RPMI7951 (cell line): ENCODE measurements at places on chromosomes 12 and 14. TPM values are rescaled to one million over a fixed set of nuclear protein-coding genes. Genes with fewer than 3 reads are reported as not detected.

KRT77 gene
- not detected in 2 replicates for total RNA-seq

GLI1 gene
- total RNA-seq, result 0.49 and 0.60 TPM in 2 replicates

HOTAIR gene
- total RNA-seq, result not detected in 2 replicates

DNA sequence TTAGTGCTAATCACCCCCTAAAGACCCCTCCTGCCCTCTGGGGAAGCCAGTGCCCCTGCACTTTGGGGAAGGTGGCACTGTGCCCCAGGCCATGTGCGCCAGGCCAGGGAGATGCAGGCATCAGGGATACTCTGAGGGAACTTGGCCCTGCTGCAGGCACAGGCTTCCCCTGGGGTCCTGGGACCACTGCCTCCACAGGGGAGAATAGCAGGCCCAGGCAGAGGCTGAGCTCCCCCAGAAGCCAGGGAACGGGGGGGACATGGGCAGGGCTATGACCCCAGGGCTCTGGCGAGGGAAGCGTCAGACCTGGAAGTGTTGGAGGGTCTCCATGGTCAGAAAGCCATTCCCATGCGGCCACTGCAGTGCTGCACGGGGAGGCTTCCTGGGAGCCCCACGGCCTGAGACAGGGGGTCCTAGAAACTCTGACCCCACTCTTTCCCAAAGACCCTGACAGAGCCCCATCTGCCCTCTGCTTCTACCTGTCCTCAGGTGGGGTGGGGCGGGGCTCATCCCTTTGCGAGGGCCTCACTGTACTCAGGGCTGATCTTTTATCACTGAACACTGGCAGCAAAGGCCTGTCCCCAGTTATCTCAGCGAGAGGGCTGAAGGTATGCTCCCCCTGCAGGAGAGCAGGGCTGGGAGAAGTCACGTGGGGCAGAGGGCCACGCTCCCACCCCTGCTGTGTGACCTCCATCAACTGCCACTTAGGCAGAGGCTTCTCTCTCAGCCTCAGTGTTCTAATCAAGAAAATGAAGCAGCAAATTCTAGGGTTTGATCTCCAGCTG is 160.0 kb downstream of the CALM1 start:
- DNase-seq, result no peak

- DNase-seq, result peak; percentile 18
These were observed 2.4 kb upstream of the CRIP1 start for GRCh38 chr14:105484069-105484996.

GRCh38 chr14:59189091-59189785 is 771 bp downstream of the DAAM1 start:
- peak; percentile 20 for DNase-seq

DNA sequence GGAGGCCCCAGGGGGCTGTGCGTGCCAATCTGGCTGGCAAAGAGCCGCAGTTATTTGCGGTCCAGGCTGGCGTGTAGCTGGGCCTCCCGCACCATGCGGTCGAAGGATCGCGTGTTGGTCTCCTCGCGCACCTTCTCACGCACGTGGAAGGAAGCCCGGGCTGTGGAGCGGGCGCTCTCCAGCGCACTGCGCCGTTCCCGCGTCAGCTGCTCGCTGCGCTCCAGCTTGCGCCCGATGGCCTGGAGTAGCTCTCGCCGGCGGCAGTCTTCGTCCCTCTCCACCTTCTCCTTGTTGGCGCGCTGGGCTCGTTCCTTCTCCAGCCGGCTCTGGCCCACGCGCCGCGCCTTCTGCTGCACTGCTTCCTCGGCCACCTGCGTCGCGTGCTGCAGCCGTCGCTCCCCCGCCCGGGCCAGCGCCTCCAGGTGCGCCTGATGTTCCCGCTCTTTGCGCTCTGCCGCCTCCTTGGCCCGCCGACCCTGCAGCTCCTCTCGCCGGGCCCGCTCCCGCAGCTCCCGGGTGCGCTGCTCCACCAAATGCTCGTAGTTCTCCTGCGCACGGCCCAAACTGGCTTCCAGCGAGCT is 3.1 kb downstream of the CCDC177 start:
- DNase-seq, result no peak

GRCh38 chr14:60867503-60868172 is 113.2 kb downstream of the TRMT5 start:
- DNase-seq, result no peak

- peak; percentile 35 for DNase-seq
These were observed 161.2 kb downstream of the RERGL start for GRCh38 chr12:17928708-17929366.

- peak; percentile 82 for DNase-seq
These were observed 113.0 kb upstream of the NTF3 start for GRCh38 chr12:5318874-5319273.

DNA sequence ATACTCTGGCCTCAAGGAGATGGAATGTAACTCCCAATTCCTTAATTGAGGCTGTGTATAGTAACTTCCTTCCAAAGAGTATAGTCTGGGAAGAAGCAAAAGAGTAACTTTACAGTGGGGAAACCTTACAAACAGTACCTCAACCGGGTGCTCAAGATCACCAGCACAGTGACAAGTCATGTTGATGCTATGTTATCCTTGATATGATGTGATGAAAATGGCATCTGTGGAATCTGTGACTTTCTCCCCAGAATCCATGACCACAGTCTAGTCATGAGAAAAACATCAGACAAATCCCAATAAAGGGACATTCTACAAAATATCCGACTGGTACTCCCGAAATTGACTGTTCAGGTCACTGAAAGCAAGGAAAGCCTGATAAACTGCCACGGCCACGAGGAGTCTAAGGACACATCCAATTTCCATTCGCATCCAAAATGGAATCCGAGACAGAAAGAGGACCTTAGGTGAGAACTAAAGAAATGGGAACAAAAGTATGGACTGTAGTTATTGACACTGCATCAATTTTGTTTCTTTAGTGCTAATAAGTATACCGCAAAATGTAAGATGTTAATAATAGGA is 97.3 kb upstream of the FRMD6 start:
- DNase-seq, result peak; percentile 93
